ENCODE measurements at places on chromosomes 2 and 18. TPM values are rescaled to one million over a fixed set of nuclear protein-coding genes. Genes with fewer than 3 reads are reported as not detected.

- H3K4me3 ChIP-seq: no peak overlapping the region
- no peak for DNase-seq
- no peaks in the 10 kb centered on the region for H3K4me1 ChIP-seq
- no peaks in the 10 kb centered on the region for H3K36me3 ChIP-seq
These were observed 58.8 kb downstream of the CCDC195 start for GRCh38 chr2:224657349-224657748.

- no peak for DNase-seq
- H3K36me3 ChIP-seq: no peaks in the 10 kb centered on the region
- H3K27ac ChIP-seq: no peak within 1 kb of the TSS
These were observed at the start of gene DSG3 for GRCh38 chr18:31447530-31448191. Gene DSG3 (plus strand): TSS chr18:31447741. CDS start chr18:31447878, 137 bp downstream.

DNA sequence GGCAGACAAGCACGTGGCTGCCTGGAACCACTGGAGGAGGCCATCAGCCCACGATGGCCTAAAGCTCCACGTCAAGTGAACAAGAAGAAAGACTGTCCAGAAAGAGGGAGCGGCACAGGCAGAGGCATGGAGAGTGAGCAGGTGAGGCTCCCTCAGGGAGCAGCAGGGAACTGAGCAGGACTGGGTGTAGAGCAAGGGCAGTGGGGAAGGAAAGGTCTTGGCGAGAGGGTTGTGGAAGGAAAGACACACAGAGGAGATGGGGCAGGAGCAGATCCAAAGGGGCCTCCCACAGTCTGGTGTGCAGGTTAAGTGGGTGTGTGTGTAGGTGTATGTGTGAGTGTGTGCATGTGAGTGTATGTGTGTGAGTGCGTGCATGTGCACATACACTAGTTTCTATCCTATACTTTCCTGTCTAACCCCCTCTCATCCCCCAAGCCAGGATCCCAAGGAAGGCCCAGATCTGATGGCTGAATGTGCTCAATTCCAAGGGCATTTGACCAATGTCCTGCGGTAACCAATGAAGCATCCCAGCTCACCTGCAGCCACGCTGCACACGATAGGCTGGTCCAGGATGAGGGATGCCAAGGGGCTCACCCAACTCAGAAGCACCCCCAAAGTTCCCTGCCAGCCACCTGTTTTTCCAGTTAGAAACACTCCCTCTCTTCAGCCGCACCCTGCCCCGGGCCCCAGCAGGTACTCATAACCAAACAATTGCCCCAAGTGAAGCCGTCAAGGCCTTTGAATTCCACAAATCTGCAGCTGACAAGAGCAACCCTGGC is 262.5 kb upstream of the RAB6C start:
- no peaks in the 10 kb centered on the region for H3K4me1 ChIP-seq
- H3K27ac ChIP-seq: no peak overlapping the region
- DNase-seq: no peak
- H3K36me3 ChIP-seq: no peaks in the 10 kb centered on the region

DNA sequence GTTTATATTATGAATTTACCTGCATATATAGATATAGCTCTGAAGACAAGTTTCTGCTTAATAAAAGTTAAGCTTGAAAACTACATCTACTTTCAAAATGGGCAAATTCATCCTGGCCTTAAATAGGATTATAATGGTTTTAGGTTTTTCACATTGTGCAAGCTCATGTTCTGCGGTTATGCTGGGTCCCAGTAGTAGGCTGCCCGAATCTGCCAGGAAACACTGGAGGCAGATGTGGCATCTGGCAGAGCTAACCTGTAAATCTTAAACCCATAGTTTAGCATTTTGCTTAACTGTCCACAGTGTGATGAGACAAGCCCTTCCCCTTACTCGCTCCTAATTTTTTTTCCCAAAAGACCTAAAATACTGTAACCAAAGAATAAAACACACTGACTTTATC is 234.2 kb downstream of the TCF4 start:
- H3K27me3 ChIP-seq: peaks cover 21% of the 10 kb centered on the region
- H3K36me3 ChIP-seq: no peaks in the 10 kb centered on the region
- no peak for DNase-seq
- no peaks in the 10 kb centered on the region for H3K4me1 ChIP-seq
- no peak overlapping the region for H3K4me3 ChIP-seq

Gene MAPK4
- not detected for total RNA-seq

Gene MC5R
- total RNA-seq: not detected

Gene GCG
- total RNA-seq: not detected
